ENCODE measurements at places on chromosomes 11 and 22.
A peak's percentile ranks its signal among the peaks of the same experiment; 100 is the strongest.

DNA sequence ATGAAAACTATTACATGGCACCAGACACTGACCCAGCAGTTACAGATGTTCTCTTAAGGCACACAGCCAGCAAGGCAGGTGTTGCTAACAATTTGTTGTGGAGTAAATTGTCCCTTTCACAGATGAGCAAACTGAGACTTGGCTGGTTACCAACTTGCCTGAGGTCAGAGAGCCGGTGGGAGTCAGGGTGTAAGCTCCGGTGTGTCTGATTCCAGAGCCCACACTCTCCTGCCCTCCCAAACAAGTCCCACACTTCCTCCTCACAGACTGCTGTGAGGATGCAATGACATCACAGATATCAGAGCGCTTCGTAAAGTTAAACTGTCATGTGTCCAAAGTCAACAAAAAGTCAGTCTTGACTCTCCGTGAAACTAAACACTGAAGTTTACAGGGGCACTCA is 12.5 kb downstream of the GDPD5 start:
- no peak for DNase-seq

- DNase-seq = no peak
Measured at GRCh38 chr11:123330071-123330470, 100.0 kb upstream of the GRAMD1B start.

- no peak for DNase-seq
Measured at GRCh38 chr11:68890490-68891231, 13.0 kb downstream of the MRPL21 start.

DNA sequence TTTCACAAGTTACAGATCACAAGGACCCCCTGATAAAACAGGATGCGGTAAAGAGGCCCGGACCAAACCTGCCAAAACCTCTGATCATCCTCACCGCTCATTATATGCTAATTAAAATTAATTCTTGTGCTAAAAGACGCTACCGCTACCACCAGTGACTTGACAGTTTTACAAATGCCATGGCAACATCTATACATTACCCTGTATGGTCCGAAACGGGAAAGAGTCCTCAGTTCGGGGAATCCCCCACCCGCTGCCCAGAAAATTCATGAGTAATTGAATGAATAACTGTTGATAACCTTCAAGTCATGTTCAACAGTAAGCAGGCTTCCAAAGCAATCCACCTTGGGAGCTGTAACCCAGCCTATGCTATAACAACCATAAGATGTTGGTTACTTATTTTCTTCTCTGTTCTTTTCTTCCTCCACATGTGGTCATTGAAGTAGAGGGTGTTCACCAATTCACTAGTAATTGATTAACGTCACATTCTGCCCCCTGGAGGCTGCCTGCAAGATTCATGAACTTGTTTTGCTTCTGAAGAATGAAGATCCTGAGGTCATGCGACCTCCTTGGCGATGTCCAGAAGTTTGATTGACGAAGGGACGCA is 20.6 kb downstream of the APOBEC3H start:
- peak; percentile 85 for DNase-seq

- DNase-seq = no peak
Measured at GRCh38 chr11:82176365-82176764, 557.3 kb downstream of the FAM181B start.

GRCh38 chr11:1653541-1654387 is 24.2 kb downstream of the KRTAP5-5 start:
- no peak for DNase-seq

All from CD4-positive, alpha-beta T cell treated with Interleukin-12 subunit alpha and Interleukin-12 subunit beta, for 1 hour (primary cell).